Thymus (tissue), 14 donors: ENCODE measurements at places on chromosomes 4 and X. TPM values are rescaled to one million over a fixed set of nuclear protein-coding genes. Genes with fewer than 3 reads are reported as not detected.

Gene SERPINA7
- 0.05 TPM for total RNA-seq

Gene ETNPPL
- 0.19 TPM for total RNA-seq

Gene TIGD2
- total RNA-seq, result 8.3 TPM

Gene VGLL1
- total RNA-seq, result 0.09 TPM

Gene KLKB1
- total RNA-seq, result 0.33 TPM

Gene CFAP47
- 0.05 TPM for total RNA-seq

Gene ESX1
- total RNA-seq, result 0.05 TPM

DNA sequence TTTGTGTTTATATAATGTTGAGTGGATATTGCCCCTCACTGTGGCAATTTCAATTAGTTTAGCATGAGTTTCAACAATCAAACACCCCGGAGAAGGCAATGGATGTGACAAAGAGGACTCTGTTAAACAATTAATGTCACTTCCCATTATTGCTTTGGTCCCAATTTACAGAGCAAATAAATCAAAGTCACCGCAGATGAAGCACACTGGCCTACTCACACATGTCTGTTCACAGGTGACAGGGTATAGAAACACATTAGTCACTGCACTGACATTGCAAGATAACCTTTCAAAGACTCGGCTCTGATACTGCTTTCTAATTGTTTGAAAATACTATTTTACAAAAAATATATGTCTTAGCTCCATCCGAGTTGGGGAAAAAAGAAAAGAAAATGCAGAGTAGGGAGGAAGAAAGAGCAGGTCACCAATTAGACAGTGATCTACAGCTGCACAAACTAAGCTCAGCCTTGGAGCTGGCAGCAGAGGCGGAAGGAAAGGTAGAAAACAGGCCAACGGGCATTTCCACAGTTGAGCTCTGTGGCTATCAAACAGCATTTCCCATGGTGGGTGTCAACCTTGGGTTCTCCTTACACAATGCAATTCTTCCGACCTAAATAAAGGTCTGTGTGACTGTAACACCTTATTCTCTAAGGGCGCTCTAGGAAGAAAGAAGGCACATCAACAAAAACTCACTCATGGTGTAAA is 53.9 kb downstream of the PPARGC1A start:
- H3K27me3 ChIP-seq, result no peaks in the 10 kb centered on the region
- no peak overlapping the region for H3K27ac ChIP-seq
- no peak overlapping the region for H3K4me3 ChIP-seq
- H3K4me1 ChIP-seq, result no peaks in the 10 kb centered on the region
- no peak for DNase-seq

DNA sequence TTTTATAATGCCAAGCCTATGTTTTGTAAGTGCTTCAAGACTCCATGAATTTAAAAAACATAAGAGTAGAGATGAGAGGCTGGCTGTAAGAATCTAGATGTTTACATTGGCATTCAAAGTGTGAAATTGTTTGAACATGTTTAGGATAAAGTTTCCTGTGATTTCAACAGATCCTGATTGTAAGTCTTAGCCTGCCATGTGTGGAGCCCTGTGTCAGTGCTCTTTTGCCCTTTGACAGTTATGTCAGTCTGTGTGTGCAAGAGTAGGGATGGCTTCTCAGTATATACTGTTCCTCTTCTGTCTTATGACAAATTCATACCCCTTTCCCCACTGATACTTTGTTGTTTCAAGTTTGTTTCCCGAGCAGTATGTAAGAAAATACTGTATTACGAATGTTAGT is 68.2 kb downstream of the USP9X start:
- no peaks in the 10 kb centered on the region for H3K27me3 ChIP-seq
- no peaks in the 10 kb centered on the region for H3K4me1 ChIP-seq
- DNase-seq, result no peak
- H3K4me3 ChIP-seq, result no peak overlapping the region
- H3K36me3 ChIP-seq, result peaks cover 50% of the 10 kb centered on the region
- H3K27ac ChIP-seq, result no peak overlapping the region

- H3K4me1 ChIP-seq, result peaks cover 11% of the 10 kb centered on the region
- H3K27ac ChIP-seq, result no peak overlapping the region
- H3K27me3 ChIP-seq, result no peaks in the 10 kb centered on the region
- DNase-seq, result no peak
Observed at GRCh38 chr4:55851885-55852284, 1.6 kb upstream of the EXOC1 start.

DNA sequence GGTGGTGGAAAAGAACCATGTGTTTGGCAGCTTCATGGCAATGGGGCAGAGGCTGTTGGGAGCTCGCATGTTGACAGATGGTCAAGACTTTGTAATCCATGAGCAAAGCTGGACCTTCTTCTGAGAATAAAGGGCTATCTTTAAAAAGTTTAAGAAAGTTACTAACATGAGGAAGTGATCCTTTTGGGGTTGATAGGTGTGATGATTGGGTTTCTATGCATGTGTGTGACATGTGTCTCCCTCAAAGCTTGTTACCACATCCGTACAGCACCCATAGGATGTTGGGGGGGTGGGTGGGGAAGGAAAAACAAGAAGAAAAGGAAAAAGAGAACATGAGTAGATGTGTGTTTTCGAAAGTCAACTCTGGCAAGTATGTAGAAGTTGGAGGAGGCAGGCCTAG is 123.0 kb upstream of the TLR3 start:
- no peaks in the 10 kb centered on the region for H3K27me3 ChIP-seq
- H3K4me3 ChIP-seq, result no peak overlapping the region
- no peak for DNase-seq
- H3K36me3 ChIP-seq, result no peaks in the 10 kb centered on the region

DNA sequence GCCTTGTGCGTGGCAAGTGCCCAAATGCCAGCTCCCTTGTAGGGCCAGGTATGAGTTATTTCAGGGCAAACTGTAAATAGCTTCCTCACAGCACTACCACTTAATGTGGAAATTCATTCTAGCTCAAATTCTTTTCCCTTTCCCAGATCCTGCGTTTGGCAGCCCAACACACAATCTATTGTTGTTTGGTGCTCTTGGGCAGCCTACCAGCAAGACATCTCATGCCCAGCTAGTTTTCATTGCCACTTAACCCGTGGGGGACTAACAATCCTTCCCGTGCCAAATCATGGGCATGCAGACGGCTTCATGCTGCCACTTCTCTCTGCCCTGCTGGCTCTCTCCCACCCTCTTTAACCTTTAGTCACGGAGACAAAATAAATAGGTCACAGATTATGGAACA is 454.2 kb downstream of the GRIA2 start:
- H3K27ac ChIP-seq, result no peak overlapping the region
- no peaks in the 10 kb centered on the region for H3K4me1 ChIP-seq
- H3K27me3 ChIP-seq, result no peaks in the 10 kb centered on the region

DNA sequence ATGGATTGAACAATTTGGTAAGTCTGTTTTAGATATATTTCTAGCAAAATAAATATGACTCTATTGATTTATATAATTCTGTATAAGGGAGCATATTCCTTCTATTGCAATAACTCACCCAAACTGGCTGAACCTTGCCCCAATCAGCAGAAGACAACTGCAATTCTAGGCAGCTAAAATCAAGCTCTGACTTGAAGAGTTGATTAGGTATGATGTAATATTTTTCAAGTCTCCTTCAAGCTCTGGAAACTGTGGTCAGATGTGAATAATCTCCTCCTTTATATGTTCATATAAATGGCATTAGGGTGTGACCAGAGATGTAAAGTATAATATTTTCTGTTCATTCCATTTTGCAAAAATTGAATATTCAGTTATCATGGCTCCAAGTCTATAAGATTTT is 8.2 kb downstream of the RASSF6 start:
- peaks cover 33% of the 10 kb centered on the region for H3K4me1 ChIP-seq
- H3K4me3 ChIP-seq, result no peak overlapping the region

DNA sequence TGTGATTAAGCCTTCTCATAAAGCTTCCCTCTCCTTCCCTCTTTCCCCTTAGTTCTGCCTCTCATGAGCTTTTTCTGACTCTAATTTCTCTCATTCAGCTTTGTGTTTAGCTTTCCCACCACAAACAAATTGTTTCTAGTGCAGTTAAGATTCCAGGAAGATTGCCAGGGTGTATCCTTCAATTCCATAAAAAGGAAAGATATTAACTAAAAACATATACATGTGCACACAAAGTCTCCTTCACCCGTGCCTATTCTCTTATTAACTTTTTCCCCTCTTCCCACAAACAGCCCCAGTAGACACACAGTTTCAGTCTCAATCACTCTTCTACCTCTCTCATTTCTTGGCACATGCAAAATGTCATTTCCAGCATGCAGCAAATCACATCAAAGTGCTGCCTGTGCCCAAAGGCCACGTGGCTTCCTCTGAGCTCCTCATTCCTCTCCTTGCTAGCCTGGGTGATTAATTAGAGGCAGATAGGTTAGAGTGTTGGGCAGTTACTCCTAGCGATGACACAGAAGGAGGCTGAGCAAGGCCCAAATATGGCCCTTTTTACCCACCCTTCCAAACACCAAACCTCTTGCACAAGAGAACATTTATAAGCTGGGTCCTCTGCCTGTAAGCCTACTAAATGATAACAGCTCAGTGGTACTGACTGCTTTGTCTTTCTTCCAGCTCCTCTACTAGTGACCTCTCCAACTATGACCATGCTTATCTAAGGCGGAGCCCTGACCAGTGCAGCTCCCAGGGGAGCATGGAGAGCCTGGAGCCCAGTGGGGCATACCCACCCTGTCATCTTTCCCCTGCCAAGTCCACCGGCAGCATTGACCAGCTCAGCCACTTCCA is 159.6 kb downstream of the SOWAHB start:
- H3K36me3 ChIP-seq, result no peaks in the 10 kb centered on the region
- H3K4me3 ChIP-seq, result no peak overlapping the region
- no peak overlapping the region for H3K27ac ChIP-seq
- no peak for DNase-seq
- H3K27me3 ChIP-seq, result no peaks in the 10 kb centered on the region
- H3K4me1 ChIP-seq, result no peaks in the 10 kb centered on the region

DNA sequence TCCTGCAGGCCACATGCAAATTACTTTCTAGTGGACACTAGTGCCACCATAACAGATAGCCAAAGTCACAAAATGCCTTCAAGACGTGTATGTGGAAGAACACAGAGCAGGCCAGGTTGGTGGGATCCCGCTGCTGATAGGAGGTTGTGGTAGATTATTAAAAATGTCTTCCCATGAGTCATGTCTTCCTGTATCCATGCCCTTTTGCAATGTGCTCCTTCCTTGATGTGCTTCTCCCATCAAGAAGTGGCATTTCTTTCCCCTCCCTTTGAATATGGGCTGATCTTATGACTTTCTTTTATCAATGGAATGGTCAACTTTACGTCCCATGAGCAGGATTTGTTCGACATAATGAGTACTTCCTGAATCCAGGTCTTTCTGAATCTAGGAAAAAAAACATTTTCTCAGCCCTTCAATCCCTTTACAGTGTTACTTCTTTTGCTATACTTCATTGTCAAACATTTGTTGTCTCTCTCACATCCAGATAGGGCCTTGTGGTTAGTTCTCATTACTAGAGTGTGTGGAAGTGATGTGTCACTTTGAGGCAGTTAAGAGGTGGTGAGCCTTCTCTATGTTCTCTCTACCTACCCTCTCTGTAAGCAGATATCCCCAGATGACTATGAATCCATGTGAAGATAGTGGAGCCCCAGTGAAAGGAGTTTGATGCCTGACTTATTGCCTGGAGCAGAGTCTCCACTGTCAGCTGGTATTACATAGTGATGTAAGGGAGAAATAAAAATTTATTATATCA is 519.2 kb upstream of the DIPK2B start:
- H3K36me3 ChIP-seq, result no peaks in the 10 kb centered on the region
- no peak for DNase-seq
- no peaks in the 10 kb centered on the region for H3K4me1 ChIP-seq
- no peaks in the 10 kb centered on the region for H3K27me3 ChIP-seq
- H3K27ac ChIP-seq, result no peak overlapping the region

GRCh38 chr4:76195326-76195725 is 18.3 kb downstream of the SCARB2 start:
- H3K27me3 ChIP-seq, result no peaks in the 10 kb centered on the region
- H3K4me3 ChIP-seq, result no peak overlapping the region
- H3K4me1 ChIP-seq, result peaks cover 30% of the 10 kb centered on the region
- DNase-seq, result no peak

GRCh38 chrX:4905576-4905975 is 1192.1 kb upstream of the PRKX start:
- H3K36me3 ChIP-seq, result no peaks in the 10 kb centered on the region
- no peaks in the 10 kb centered on the region for H3K27me3 ChIP-seq
- H3K4me1 ChIP-seq, result no peaks in the 10 kb centered on the region
- no peak for DNase-seq
- no peak overlapping the region for H3K4me3 ChIP-seq

DNA sequence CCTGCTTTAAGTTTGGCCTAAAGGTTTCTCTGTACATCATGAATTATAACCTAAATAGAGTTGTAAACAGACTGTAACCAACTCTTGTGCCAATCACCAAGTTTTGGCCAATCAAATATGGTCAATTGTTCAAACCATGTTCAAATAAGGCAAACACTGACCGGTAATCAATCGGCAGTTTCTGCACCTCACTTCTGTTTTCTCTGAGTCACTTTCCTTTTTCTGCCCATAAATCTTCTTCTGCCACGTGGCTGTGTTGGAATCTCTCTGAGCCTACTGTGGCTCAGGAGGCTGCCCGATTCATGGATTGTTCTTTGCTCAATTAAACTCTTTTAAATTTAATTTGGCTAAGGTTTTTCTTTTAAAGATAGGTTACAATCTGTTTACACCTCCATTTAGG is 16.5 kb upstream of the ENPP6 start:
- no peaks in the 10 kb centered on the region for H3K36me3 ChIP-seq
- no peak overlapping the region for H3K27ac ChIP-seq
- H3K4me3 ChIP-seq, result no peak overlapping the region

GRCh38 chr4:114132830-114133229 is 153.4 kb upstream of the ARSJ start:
- H3K4me1 ChIP-seq, result no peaks in the 10 kb centered on the region
- no peaks in the 10 kb centered on the region for H3K27me3 ChIP-seq
- DNase-seq, result no peak
